ENCODE measurements at places on chromosomes 7 and 10.

DNA sequence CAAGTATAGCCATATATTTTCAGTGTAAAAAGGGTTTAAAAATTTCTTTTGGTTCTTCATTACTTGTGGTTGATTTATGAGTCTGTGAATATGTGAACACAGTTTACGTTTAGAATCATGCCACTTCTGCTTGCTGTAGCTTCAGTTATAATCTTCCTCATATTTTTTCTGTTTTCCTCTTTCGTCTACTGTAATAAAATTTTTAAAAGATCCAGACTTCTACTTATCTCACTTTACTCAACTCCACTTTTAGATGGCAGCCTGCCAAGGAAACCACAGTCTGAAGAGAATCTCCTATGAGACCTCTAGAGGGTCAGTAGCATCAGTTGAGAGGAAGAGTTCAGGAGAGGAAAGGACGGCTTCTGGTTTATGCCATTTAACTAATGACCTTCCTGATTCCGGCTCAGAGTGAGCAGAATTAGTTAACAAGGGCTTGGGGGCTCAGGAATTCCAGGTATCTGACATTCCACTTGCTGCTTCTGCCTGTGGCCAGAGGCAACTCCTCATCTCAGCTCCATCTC is 21.4 kb downstream of the CREB5 start:
- no peak for DNase-seq

- no peak for DNase-seq
Observed at GRCh38 chr7:66930341-66930740, 9.3 kb downstream of the TMEM248 start.

DNA sequence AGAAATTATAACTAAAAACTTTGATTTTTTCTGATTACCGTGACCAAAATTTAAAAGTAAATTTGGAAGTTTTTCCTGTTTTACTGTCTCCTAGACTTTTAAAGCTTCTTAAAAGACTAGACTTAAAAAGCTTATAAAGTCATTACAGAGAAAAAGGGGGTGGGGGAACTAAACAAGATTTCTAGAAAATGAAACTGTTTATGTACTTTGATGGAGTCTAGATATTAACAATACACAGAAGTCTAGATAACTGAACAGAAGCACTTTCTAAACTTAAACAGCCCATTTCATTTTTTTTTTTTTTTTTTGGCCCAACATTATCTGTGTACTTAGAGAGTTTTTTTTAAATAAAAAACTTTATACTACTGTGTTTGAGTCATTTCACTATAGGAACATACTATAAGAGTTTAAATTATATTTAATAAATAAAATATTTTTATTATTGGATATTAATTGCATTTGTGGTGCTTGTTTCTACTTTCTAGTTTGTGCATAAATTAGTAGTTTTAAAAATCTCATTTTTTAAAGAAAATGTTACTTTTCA is 98.5 kb downstream of the PHTF2 start:
- DNase-seq: no peak

GRCh38 chr10:7971949-7972348 is 82.5 kb upstream of the GATA3 start:
- DNase-seq: no peak

GRCh38 chr7:45224832-45225231 is 67.2 kb downstream of the RAMP3 start:
- DNase-seq: no peak

DNA sequence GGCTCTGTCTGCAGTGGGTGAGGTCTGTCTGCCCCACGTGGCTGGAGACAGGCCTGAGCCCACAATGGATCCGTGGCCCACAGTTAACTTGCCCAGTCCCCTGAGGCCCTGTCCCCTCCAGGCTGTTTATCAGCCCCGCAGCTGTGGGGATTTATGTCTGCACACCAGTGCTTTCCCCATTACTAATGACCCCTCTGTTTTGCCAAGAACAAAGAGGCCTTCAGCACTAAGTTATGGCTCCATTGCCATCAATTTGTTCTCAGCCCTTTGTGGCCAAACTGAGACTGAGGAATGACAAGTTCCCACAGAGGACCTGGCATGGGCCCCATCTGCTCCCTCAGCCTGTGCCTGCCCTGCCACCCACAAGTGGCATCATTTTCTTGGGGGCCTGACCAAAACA is 138.2 kb downstream of the C10orf105 start:
- no peak for DNase-seq

DNA sequence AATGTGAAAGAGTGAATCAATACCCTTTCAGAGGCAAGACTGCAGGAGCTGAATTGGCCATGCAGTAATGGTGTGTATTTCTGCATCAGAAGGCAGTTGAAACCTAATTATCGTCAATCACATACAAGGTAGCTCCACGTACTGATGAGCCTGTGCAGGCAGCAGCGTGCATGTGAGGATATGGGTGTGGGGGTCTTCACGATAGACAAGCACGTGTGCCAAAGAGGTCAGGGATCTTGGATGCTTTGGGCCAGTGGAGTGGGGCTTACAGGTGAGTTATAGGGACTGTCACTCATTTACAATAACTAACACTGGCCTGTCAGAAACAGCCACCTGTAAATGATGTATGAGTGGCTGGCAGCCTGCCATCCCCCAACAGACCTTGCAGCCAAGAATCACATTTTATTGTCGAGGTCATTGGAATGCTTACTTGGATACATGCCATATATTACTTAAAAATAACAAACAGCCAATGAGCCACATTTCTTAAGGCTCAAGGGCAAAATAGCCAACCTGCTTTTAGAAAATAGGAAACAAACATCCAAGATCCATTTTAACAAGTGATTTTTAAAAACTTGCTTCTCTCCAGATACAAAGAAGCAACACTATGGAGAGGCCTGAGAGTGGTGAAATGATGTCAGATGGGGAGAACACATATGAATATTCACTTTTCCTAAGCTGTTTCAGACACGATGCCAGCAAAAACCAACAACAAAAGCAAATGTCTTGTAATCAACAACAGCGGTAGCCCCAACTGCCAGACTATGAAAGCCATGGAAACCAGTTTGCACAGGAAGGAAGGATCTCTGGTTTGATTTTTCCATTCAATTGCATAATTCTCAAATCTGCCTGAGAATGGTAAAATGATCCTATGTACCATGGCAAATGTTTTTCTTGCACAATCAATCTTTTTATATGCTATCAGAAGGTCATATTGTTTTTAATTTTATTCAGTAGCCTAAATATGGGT is 210.7 kb downstream of the SKAP2 start:
- no peak for DNase-seq

GRCh38 chr7:116339564-116339963 is 129.2 kb downstream of the TES start:
- DNase-seq: no peak

DNA sequence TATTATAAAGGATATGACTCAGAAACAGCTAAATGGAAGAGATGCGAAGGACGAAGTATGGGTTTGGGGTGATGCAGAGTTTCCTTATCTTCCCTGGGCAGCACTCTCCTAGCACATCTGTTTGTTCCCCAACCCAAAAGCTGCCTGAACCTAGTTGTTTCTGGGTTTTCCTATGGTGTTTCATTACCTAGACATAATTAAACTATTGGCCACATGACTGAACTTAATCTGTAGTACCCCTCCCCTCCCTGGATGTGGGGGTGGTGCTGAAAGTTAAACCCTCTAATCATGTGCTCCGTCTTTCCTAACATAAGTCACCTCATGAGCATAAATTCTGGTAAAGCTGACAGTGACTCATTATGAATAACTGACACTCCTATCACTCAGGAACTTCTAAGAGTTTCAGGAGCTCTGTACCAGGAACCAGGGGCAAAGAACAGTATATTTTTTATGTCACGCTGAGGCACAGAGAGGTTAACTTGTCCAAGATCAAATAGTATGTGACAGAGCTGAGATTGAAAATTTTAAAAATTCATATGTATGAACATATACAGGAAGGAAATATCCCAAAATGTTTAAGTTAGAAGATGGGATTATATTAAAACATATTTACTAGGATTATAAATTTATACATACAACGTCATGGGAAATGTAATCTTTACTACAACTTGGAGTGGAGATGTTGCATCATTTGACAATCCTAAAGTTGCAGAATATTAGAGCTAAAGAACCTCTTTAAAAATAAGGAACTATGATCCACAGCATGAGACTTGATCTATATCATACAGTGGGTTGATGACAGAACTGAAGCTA is 4.8 kb downstream of the STRIP2 start:
- DNase-seq: no peak

DNA sequence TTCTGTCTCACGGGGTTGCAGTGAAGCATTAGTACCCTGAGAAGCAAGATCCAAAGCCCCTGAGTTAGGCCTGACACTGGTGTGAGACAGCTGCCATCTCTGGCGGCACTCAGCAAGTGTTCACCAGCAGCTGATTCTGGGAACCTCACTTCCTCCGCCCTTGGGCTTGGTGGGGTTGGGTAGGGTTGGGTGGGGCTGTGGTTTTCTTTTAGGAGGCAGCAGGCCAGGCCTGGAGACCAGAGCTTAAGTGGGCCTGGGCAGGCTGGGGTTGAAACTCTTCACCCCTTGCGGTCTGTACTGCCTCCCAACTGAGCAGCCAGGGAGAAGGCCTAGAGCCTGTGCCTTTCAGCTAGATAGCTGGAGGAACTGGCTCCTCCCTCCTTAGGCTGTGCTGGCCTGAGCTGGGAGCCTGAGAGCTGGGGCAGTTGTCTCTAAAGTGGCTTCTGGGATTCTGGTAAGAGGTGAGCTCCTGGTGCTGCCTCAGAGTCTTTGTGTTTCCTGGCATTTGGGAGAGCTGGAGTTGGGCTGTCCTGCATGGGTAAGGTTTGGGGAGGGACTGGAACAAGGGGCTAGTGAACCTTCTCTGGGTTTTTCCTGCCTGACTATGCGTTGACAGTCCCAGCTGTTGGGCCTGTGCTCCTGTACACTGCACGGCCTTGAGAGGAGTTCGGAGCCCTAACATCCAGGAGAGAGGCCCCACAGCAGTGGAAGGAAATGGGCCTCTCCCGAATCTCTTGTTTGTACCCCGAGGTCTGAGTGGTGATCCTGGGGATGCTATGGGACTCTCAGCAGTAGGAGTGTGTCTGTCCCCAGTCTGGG is 5.1 kb downstream of the TSPAN14 start:
- peak; percentile 80 for DNase-seq

DNA sequence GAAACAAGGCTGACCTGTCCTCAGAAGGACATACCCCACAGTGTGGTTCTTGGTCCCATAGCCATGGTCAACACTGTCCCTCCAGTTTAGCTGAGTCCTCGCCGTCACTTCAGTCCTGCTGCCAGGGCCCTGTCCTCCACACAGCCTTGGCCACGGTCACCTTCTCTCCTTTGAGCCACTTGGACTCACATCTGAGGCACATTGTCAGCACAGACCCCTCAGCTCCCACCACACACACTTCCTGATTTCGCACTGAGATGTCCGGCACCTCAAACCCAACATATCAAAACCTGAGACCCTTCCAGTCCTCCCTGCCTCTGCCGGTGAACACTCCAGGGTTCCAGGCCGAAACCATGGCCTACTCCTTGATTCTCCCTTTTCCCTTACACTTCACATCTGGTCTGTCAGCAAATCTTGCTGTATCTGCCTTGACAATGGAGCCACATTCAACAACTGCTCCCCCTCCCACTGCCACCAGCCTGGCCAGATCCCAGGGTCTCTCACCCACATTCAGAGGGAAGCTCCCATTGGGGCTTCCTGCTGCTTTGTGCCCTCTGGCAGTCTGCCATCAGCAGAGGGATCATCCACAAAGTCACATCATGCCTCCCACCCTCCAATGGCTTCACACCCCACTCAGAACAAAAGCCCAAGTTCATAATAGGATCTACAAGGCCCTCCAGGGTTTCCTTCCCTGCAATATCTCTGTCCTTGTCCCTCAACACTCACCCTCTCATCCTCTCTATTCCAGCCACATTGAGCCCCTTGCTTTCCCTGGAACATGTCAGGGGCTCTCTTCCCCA is 219.6 kb upstream of the SHH start:
- DNase-seq: no peak

- no peak for DNase-seq
Observed at GRCh38 chr10:111989136-111989911, 194.2 kb downstream of the GPAM start.

DNA sequence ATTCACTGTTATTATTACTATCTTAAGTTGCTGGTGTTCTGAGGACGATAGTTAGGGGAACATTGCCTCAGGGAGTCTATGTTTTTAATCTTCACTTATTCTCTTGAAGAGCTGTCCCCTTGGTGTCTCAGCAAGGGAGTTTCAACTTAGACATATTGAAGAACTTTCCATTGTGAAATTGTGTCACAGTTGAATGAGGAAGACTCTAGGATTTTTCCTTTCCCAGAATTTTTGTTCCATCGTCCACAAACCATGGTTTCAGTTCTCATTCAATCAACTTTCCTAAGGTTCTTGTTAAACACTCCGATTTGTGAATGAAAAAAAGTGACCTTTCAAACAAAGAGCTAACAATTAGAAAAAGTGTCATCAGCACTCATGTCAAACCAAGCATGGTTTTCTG is 128.3 kb downstream of the GATA3 start:
- DNase-seq: no peak

- DNase-seq: no peak
Observed at GRCh38 chr10:29590915-29591650, 43.7 kb downstream of the SVIL start.

- no peak for DNase-seq
Observed at GRCh38 chr7:158422887-158423560, 164.6 kb downstream of the PTPRN2 start.

DNA sequence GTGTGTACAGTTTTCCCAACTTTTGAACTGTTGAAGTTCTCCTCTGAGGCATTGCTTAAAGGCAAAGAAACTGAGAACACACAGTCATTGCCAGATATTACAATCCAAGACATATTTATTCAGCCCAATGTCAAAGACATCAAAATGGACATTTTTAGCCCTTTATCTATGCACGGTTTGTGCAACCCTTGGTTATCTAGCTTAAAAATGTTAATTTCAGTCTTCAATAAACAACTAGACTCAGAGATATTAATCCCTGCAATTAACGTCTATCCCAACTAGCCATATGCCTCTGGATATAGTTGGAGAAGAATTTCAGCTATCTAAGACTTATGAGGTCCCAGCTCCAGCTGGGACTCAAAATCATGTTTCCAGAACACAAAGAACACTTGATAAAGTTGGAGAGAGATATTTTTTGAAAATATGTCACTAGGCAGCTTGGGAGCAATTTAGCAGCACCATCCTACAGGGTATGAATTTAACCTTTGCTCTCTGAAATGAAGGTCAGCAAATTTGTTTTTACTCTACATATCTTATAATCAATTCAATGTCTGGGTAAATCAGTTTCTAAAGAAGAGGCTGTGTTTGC is 357.0 kb downstream of the RNLS start:
- DNase-seq: no peak

DNA sequence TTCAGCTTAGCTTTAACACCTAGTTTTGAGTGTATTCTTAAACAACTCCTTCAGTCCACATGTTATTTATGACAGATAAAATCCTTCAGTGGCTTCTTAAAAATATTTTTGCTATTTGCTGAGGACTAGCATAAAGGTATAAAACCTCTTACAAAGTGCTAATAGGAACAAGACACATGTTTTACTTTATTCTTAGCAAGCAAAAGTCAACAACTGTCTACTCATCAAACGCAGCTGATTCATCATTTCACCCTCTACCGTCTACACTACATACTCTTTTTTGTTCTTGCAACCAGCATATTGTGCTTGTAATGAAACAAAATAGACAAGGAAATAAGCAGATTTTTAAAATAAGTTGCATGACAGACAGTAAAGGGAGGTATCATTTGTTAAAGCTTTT is 319.7 kb downstream of the SNX13 start:
- DNase-seq: no peak

Measured in CD4-positive, alpha-beta T cell treated with Interferon alpha-2 for 1 hour (primary cell).